ENCODE measurements at places on chromosomes 1 and 21.
A peak's percentile ranks its signal among the peaks of the same experiment; 100 is the strongest.

- DNase-seq: peak; percentile 81
Observed at GRCh38 chr1:212455803-212456528, 23.2 kb downstream of the NENF start.

GRCh38 chr1:182568647-182569284 is 20.3 kb downstream of the RNASEL start:
- DNase-seq: no peak

GRCh38 chr1:10160173-10160572 is 50.2 kb upstream of the KIF1B start:
- DNase-seq: no peak

DNA sequence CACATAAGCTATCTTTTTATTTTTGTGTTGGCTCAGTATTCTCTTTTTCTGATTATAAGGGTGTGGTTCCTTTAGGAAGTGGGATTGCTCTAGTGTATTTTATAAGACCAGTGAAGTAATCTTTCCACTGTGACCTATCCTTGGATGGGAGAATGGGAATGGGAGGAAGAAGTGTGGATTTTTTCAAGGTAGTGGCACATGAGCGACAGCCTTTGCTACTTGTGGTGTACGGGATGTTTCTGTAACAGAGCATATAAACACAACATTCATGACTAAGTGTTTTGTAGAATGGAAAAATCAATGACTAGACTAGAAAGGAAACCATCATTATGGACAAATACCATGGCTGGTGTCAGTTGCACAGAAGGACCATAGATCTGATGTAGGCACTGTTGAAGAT is 209.6 kb downstream of the GIPC2 start:
- DNase-seq: no peak

GRCh38 chr21:39527664-39528381 is 76.1 kb downstream of the SH3BGR start:
- DNase-seq: no peak

DNA sequence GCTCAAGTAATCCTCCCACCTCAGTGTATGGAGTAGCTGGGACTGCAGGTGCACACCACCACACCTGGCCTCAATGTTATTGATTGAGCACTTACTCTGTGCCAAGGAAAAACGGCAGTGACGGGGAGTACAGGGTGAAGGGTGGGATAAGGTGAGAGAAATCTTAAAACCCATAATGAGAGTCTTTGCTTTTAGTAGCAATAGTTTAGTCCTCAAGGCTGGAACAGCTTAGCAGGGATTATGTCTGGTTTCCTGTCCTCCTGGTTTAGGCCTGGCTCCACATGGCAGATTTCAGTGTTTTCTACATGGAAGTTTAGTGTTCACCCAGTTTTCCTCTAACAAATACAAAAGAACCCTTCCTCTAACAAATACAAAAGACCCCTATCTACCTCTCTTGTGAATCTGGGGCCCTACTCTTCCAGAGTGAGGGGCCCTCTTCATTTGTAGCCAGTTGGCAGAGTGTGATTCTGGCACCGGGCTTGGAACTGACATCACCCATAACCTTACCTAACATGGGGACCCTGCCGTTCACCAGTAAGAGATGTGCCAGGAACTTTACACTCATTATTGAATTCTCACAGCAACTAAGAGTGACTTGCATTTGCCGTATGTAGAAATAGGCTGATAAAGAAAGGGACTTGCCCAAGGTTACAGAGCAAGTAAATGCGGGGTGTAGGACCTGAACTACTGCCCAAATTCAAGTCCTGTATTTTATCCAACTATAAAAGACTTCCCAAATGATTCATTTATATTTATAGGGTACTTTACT is 6.9 kb downstream of the ZNF691 start:
- DNase-seq: no peak

All from NCI-H2227 treated with DMSO at 0.1 percent for 48 hours (cell line).